Stimulated activated CD4-positive, alpha-beta T cell treated with anti-CD3 and anti-CD28 coated beads, Interleukin-12 subunit alpha, Interleukin-12 subunit beta, amount 100 ng/mL, for 48 hours (primary cell): ENCODE measurements at places on chromosomes 16 and 17.

GRCh38 chr17:78497115-78497540, 80.1 kb downstream of the DNAH17 start:
- peak; percentile 35 for DNase-seq

DNA sequence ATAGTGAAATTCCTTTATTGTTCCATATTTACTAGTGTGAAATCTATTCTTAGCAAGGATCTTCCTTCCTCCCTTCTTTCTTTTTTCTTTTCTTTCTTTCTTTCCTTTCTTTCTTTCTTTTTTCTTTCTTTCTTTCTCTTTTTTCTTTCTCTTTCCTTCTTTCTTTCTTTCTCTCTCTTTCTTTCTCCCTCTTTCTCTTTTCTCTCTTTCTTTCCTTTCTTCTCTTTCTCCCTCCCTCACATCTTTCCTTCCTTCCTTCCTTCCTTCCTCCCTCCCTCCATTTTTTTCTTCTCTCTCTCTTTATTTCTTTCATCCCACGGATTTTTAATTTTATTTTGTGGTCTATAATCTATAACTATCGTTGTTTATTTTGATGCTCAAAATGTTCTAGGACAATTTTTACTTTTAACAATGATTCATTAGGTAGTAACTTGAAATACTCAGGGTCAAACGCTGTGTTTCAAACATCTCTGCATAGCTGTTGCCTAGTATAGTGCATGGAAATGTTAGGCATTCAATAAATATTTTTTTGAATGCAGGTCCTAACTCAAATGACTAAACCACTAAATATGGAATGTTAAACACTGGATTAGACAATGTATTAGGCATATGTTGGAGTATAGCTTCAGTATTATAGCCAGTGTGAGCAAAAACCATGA, 178.3 kb downstream of the MAP2K6 start:
- DNase-seq, result no peak

- no peak for DNase-seq
Observed at GRCh38 chr17:17937201-17937853, 34.9 kb downstream of the TOM1L2 start.

DNA sequence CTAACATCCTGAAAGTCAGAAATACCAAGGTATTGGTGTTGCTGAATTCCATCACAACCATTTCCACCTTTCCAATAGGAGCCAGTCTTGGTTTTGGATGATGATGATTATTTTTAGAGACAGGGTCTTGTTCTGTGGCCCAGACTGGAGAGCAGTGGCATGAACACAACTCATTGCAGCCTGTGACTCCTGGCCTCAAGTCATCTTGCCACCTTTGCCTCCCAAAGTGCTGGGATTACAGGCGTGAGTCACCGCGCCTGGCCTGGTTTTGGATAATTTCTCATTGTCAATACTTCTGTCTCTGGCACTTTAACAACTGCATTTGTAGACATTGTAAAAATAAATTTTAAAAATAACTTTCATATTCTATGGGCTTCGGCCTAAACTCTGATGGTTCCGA, 22.6 kb downstream of the STAT5B start:
- DNase-seq, result no peak

DNA sequence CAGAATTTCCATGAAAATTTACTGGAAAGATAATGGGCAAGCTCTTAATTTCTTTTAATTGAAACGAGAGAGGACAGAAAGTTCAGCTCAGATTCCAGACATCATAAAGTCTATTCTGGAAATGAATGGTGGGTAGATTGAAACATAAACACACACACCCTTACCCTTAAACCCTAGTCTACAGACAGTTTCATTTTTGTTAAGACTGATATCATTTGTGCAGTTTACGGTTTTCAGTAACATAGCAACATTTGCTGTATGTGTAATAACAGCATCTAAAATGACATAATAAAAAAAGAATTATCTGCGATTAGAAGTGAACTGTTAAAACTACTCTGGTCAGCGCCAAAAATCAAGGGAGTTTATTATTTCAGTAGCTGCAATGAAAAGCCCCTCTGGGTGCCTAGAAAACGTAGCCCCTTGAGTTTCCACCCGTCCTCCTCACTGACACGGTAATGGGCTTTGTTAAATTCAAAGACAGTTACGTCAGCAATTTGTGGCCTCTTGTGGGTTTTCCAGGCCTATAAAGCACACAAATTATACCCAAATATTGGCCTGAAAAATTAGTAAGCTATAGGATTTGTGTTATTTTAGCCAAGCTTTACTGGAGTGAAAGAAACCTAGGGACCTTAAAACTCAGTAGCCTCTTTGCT, 520.6 kb upstream of the SOX9 start:
- no peak for DNase-seq

DNA sequence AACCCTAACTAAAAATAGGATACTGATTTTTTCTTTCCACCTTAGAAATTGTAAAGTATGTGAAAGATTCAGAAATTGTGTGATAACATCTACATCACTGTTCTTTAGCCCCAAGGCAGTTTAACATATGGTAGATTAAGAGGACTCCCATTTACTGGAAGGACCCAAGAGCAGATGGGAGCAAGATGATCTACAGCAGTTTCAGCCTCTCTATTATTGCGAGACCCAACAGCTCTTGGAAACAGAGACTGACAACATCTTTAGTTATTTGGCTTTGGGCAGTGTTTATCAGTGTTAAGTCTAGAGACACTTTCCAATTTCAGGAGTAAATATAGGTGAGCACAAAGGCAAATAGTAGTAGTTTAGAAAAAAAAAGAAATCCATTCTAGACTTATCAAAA, 124.9 kb upstream of the CORO6 start:
- no peak for DNase-seq

GRCh38 chr16:78906135-78906534, 694.4 kb downstream of the MAF start:
- DNase-seq, result no peak

GRCh38 chr16:86886651-86887050, 308.3 kb downstream of the FOXL1 start:
- no peak for DNase-seq

DNA sequence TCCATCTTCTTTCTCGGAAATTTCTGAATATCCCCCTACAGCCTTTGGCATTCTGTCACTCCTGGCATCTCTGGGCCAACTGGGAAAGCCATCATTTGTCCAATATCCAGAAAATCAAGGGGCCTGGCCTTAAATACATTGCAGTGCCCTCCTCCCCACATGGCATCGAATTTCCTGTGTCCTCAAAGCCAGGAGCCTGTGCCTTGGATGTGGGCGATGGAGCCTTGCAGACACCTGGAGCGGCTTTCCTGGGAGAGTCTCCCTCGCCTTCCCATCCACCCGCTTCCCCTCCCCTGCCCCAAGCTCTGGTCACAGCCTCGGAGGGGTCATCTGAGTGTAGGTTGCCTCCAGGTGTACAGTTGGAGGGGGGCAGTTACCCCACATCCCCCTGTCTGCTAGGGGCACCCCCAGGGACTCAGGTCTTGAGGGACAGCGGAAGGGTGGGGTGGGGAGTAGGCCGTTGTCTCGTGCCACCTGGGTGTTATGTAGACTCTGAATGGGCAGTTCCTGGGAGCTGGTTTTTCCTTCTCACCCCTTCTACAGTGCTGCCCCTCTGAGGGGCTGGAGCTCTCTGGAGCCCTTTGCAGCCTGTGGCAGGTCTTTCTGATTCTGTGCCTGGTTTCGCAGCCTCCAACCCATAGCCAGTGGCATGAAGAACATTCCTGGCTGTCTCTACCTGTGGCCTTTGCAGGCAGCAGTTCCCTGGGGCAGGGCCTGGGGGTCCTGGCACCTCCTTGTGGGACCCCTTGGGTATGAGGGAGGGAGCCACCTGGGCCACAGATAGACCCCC, 239.8 kb downstream of the SEC14L1 start:
- no peak for DNase-seq

DNA sequence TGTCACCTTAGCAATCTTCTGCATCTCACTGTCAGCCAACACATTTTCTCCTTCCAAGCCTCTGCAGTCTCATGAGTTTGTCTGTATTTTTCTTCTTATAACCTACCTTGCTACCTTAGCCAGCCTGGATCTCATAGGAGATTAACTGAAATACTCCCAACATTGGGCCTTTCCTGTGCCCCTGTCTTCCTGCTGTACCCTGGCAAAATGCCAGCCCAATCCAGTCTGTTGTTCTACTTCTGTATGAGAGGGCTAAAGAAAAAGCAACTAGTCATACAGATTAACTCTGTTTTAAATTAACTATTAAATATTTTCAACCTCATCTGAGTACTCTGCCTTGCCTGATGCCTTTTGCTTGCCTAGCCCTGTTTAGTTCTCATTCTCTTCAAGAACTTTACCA, 18.4 kb downstream of the GOSR1 start:
- no peak for DNase-seq

GRCh38 chr17:67417507-67417906, 40.4 kb downstream of the PITPNC1 start:
- no peak for DNase-seq

DNA sequence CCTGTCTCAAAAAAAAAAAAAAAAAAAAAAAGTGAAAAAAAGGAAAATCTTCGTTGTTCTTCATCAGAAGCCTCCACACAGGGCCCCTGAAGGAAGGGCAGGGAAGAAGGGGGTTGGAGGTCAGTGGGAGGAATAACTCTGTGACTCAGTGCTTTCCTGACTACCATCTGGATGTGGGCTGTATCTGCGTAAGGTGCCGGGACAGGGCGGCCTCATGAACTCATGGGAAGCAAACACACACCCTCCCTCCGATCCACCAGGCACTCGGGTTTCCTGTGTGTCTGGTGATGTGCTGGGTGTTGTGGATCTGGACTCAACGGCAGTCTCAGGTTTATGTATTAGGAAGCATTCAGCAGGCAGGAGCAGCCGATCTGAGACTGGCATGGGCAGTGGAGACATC, 691.6 kb downstream of the WWOX start:
- no peak for DNase-seq

GRCh38 chr16:51061328-51061727, 89.7 kb downstream of the SALL1 start:
- DNase-seq, result no peak

- DNase-seq, result no peak
Observed at GRCh38 chr17:37117373-37118142, 168.8 kb downstream of the AATF start.

DNA sequence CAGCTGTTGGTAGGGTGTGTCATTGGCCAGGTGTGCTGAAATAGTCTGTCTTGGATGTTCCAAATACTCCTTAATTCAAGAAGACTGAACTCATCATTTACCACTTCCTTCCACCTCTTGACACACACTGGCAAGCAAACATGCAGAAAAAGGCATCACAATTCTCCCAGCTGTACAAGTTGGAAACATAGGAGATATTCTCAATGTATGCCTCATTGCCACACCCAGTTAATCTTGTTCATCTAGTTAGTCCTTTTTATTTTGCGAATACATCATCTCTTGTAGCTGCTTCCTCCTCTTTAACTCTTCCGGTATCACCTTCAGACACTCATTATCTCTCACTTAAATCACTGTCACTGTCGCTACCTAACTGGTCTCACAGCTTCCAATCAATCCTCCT, 75.1 kb upstream of the GOT2 start:
- DNase-seq, result no peak

GRCh38 chr17:77273397-77274085, 132.8 kb downstream of the SEC14L1 start:
- no peak for DNase-seq

DNA sequence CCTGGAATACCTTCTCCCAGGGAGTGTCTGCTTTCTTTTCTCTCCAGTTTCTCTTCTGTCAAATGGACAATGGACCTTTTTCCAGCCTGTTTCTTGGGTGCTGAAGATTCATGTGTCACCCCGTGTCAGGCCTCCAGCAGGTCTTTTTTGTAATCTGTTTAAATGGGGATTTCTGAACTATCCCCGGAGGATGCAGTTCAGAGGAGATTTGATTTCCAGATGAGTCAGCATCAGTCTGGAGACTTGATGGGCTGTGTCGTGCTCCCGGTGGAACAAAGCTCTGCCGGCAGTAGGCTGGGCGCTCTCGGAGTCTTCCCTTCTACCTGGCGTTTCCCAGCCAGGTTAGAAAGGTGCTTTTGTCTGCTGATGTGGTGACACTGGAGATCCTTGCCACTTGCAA, 440.6 kb downstream of the HS3ST3B1 start:
- no peak for DNase-seq

GRCh38 chr16:14444979-14445810, 184.9 kb downstream of the PARN start:
- no peak for DNase-seq

DNA sequence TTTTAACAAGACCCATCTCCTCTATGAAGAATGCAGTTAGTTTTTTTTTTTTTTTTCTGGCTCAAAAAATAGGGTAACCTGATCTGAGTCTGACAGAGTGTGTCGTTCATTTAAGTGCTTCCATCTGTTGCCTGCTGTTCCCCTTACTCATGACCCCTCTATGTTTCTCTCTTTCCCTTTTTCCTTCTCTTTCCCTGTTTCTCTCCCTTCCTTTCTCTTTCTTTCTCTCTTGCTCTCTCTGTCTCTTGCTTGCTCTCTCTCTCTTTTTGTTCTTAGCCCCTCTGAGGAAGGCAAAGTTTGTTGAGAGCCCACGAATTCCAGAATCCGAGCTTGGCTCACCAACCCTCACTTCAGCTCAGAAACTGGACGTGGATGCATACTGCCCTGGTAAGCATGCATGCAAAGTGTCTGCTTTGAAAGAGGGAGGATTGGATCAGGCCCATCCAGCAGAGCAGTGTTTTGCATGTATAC, 185.0 kb downstream of the TANC2 start:
- no peak for DNase-seq

GRCh38 chr16:30351001-30351441, 4.1 kb downstream of the CD2BP2 start:
- DNase-seq, result no peak

GRCh38 chr17:80025140-80025539, 10.5 kb downstream of the TBC1D16 start:
- no peak for DNase-seq

GRCh38 chr17:58352596-58353388, 791 bp upstream of the SUPT4H1 start:
- DNase-seq, result no peak

DNA sequence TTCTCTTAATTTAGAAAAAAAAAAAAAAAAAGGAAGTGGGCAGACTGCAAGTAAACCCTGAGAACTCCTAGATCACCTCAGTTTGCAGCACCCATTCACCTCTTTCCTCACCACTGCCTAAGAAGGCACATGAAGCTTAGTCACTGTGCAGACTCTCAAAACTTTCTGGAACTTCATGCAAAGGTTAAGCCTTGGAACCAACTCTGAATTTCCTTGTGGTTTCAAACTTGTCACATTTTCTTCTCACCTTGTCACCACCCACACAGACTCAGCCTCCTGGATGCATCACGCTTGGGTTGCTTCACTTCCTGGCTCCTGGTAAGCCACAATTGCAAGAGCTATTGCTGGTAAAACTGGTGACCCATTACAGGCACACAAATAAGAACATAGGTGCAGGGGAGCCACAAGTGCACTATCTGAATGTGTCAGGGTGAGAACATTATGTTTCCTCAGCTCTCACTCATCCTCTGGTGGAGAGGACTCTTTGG, 15.0 kb upstream of the CPD start:
- peak; percentile 87 for DNase-seq

- DNase-seq, result no peak
Observed at GRCh38 chr16:86663685-86664521, 85.6 kb downstream of the FOXL1 start.

GRCh38 chr17:81558941-81559806, 7.0 kb upstream of the FAAP100 start:
- no peak for DNase-seq
